GOT3 (cell line): ENCODE measurements at places on chromosomes 13 and 19.

DNA sequence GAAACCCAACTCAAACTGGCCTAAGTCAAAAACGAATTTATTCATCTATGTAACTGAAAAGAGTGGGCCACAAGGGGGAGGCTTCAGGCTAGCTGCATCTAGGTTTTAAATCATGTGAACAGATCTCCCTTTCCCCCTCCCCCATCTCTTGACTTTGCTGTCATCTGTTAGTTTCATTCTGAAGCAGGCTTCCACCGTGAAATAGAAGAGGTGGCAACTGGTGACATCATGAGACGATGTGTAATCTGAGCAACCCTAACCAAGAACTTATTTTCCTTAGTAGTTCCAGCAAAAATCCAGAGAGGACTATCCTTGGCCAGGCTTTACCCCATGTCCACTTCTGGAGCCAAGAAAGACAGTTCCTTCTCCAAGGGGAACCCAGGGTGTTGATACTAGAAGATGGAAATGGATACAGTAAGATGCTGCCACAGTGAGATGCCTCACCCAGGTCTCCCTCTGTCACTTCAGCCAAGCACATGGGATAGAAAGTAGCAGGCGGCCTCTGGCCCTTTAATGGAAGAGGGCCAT lies 9.4 kb downstream of the SAMD4B start:
- DNase-seq: no peak

DNA sequence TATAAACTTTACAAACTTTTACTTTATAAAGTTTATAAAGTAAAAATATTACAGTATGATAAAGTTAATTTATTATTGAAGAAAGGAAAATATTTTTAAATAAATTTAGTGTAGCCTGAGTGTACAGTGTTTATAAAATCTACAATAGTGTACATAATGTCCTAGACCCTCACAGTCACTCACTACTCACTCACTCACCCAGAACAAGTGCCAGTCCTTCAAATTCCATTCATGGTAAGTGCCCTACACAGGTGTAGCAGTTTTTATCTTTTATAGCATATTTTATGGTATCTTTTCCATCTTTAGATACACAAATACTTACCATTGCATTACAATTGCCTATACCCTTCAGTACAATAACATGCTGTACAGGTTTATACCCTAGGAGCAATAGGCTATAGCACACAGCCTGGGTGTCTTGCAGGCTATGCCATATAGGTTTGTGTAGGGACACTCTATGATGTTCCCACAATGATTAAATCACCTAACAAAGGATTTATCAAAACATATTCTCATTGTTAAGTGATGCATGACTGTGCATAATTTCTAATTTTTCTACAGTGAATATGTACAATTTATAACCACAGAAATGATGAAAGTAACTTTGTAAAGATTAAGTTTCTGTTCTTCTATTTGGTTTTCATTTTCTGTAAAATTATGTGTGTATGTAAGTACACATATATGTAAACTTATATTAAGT lies 98.0 kb downstream of the SPRY2 start:
- no peak for DNase-seq

DNA sequence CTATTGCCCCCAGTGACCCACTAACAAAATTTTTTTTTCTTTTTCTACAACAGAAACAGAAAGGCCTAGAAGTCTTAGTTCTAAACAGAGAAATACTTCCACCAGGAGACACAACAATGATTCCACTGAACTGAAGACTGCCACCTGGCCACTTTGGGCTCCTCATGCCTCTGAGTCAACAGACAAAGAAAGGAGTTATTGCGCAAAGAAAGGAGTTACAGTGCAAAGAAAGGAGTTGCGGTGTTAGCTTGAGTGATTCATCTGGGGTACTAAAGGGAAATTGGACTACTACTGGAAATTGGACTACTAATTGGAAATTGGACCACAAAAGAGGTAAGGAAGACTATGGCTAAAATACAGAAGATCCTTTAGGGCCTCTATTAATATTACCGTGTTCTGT lies 116.6 kb downstream of the PCDH17 start:
- no peak for DNase-seq

DNA sequence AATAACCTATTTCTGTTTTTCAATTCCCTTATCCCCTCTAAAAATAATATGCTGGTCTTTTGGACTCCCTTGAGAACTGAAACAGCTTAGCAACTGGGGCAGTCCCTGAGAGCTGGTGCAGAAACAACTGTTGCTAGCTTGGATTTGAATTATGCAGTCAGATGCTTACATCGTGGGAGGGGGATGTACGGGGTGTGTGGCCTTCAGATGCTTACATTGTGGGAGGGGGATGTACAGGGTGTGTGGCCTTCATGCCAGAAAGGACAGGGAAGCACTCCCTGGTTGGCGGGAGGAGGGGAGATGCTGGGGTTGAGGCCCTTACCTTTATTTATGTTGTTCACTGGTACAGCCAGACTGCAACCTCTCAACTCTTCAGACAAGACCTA lies 25.6 kb downstream of the LRCH1 start:
- DNase-seq: no peak

DNA sequence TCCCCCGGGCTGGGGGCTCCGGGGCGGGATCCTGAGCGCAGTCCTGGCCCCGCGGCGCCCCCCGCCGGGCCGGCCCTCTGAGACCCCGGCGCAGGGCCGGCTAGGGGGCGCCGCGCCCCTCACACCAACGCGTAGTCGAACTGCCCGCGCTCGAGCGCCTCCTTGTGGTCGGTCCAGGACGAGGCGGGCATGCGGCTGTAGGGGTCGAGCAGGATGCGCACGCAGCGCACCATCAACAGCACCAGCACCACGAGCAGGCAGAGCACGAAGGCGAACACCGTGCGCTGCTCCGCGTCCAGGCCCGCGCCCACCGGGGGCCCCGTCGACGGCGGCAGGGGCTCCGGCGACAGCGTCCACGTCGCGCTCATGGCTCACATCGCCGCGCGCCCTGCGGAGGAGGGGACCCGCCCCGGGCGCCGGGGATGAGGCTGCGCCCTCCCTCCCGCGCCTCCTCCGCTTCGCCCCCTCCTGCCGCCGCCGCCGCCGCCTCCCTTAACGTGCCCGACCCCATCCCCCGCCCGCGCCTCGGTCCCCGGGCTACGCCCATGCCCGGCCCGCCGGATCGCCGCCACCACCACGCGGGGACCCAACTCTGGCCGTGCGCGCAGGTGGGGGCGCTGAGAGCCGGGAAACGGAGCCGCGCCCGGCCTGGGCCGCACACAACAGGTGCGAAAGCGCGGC lies 624 bp downstream of the CTXN1 start:
- DNase-seq: no peak

- DNase-seq: no peak
These were observed 473.6 kb upstream of the SLC10A2 start for GRCh38 chr13:103539721-103540381.

- DNase-seq: no peak
These were observed 46.8 kb downstream of the ARHGEF18 start for GRCh38 chr19:7395360-7396066.

DNA sequence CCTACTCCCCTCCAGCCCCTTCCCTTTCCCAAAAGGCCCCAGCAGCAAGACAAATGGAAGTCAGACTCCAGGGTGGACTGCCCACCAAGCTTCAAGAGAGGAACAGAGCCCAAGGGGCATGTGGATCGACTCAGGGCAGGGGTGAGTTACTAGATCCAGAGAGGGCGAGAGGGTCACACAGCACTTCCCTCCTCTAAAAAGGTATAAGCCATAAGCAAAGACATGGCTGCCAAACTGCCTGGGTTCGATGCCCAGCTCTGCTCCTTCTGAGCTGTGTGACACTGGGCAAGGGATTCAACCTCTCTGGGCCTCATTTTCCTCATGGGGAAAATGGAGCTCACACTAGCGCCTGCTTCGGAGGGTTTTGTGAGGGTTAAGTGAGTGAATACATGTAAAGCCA lies 3.8 kb downstream of the PPP1R14A start:
- DNase-seq: no peak

DNA sequence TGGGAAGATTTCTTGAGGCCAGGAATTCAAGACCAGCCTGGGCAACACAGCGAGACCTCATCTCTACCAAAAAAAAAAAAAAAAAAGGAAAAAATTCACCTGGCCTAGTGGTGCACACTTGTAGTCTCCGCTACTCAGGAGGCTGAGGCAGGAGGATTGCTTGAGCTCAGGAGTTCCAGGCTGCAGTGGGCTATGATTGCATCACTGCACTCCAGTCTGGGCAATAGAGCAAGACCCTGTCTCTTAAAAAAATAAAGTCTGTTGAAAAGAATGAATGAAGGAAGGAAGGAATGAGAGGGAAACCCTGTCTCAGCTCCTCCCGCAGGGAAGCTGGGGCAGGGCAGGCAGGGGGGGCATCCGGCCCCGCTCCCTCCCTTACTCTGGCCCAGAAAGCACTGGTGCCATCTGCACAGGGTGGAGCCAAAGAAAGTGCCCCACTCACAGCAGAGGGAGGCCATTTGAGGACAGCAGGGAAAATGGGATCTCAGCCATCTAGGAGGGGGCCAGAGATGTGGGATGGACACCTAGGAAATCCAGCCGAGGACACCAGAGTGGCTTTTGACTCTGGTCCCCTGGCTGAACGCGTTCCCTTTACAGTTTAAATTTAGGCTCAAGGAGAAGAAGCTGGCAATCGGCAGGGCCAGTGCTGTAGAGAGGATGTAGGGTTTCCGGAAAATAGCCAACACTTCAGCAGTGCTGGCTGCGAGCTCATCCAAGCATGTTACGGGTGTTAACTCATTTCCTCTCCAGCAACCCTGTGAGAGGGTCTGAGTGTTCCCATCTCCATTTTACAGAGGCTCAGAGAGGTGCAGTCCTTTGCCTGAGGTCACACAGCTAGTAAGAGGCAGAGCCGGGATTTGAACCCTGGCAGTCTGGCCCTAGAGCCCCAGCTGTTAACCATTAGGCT lies 3.6 kb upstream of the HPN start:
- DNase-seq: no peak

DNA sequence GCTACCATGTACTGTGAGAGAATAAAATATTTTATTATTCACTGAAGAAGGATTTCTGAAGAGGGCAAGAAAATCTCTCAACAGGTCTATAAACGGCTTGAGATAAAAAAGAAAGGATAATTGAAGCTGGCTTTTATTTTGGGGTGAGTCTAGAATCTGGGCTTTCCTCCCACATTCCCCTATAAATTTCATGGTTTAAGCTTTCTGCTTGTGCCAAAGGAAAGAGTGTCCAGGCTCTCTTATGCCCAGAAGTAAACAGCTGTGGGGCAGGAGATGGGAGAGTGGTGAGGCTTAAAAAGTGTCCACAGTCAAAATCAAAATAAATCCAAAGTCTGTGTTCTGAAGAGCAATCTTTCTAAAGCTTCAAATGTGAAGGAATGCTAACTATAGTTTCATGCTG lies 942.2 kb upstream of the MIR17HG start:
- no peak for DNase-seq

DNA sequence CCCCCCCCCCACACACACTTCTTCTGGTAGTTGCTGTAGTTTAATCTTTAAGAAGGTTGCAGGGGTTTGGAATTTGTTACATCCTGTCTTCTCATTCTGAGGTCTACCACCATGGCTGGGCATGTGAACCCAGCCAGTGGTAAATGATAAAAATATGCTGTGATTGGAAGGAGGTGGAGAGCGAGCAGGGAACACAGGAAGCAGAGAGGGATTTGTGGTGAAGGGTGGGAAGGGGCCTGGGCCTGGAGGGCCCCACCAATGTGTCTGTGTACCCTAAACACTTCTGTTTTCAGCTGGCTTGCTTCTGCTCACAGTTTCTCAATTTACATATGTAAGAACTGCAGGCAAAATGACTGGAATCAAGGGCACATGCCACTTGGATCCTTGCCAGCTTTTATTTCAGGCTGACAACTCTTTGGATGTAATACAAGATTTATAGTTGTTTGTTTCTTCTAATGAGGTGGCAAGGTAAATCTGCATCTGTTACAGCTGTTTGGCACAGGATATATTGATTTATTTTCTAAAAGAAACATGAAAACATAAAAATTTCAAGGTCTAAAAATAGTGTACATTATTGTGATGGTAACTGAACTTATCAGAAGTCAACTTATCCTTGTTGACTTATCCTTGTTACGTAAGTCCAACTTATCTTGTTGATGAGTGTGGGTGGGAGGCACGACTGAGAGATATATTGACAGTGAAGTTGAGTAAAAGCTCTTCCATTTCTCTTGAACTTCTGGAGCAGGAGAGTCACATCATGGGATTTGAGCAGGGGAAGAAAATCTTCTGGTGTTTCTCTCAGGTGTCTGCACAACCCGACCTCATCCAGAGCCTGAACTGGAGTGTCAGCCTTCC lies 313.2 kb downstream of the SHISA2 start:
- DNase-seq: no peak

DNA sequence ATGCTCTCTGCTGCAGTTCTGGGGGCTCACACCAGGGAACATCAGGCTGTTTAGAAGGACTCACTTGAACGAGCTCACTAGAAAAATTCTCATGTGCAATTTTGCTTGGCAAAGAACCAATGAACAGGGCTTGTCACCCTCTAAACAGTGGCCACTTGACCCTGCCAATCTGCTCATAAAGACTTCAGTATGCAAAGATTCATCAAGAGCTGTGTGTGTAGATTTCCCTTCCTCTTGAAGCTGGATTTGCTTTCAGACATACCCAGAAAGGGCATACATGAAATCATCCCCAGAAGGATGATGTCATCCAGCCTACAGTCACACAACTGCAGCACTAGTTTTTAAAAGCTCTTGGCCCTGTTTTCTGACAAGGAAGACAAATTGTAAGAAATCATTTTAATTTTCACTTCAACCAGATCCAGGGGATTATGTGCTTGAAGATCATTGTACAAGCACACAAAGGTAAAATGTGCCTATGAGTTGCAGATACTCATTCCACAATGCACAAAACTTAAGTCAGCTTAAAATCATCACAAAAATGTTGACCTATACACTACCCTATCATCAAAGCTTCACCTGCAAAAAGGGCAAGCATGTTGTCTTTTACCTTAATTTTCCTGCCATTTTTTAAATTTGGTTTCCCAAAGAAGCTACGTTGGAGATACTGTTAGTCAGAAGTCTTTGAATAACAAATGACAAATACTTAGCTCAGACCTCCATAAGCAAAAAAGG lies 5.2 kb upstream of the STK24 start:
- DNase-seq: no peak

GRCh38 chr19:14222886-14223285 lies 16.9 kb upstream of the ADGRL1 start:
- no peak for DNase-seq

DNA sequence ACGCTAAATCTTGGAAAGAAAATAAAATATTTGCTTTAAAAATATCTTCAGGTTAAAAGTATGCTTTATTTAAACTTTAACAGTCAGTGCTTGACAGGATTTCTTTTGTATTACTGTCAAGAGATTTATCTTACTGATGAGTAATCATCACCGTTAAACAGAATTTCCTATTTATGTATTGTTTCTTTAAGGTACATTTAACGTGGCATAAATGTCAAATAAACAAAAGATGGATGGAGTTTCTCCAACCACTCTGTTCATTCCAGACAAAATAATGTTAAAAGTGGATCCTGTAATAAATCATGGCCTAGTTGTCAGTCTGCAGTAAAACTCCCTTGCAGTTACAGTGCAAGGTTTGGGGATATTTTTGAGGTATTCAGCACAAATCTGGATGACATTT lies 298.3 kb downstream of the DIAPH3 start:
- DNase-seq: no peak
